Sigmoid colon (tissue), 7 donors: ENCODE measurements at places on chromosomes 1 and 21. TPM values are rescaled to one million over a fixed set of nuclear protein-coding genes. Genes with fewer than 3 reads are reported as not detected.
A peak's percentile ranks its signal among the peaks of the same experiment; 100 is the strongest.

The ID3 gene
- total RNA-seq = 72.1 TPM

The LY9 gene
- under 0.01 TPM for total RNA-seq

The SERINC2 gene
- total RNA-seq = 0.55 TPM

The WDR64 gene
- not detected for total RNA-seq

GRCh38 chr1:61501971-61502916 is 222.7 kb downstream of the TM2D1 start:
- H3K4me1 ChIP-seq = no peaks in the 10 kb centered on the region
- no peak overlapping the region for H3K27ac ChIP-seq
- DNase-seq = no peak
- H3K27me3 ChIP-seq = no peaks in the 10 kb centered on the region
- H3K4me3 ChIP-seq = no peak overlapping the region

- no peak for DNase-seq
- peaks cover 5% of the 10 kb centered on the region for H3K4me1 ChIP-seq
- no peaks in the 10 kb centered on the region for H3K27me3 ChIP-seq
- H3K36me3 ChIP-seq = no peaks in the 10 kb centered on the region
- H3K27ac ChIP-seq = no peak overlapping the region
These were observed 67.8 kb upstream of the SMYD2 start for GRCh38 chr1:214213136-214213535.

DNA sequence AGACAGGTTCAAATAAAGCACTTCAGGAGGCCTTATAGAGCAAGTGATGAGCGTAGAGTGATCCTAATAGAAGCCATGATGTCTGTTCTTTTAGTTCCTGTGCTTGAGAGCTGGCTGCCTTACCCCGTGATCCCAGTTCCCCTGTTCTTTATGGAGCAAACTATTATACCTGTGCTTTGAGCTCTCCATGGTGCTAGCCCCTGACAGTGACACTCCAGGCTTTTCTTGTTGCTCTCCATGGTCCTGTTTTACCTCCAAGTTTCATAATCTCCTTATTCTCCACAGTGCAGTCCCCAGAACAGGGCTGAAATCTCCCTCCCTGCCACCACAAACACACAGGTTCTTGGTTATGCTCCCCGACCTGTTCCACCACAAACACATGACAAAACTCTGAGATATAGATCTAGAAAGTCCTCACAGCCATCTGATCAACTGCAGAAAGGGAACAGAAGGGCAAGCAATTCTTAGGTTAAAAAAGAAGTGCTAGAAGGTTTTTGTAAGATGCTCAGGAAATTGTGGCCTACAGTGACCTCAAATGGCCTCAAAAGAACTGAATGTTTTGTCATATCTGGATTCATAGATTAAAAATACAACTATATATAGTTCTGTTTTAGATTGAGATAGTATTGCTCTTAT is 6.0 kb downstream of the CADM3 start:
- peaks cover 8% of the 10 kb centered on the region for H3K27me3 ChIP-seq
- H3K36me3 ChIP-seq = no peaks in the 10 kb centered on the region
- no peak overlapping the region for H3K4me3 ChIP-seq

DNA sequence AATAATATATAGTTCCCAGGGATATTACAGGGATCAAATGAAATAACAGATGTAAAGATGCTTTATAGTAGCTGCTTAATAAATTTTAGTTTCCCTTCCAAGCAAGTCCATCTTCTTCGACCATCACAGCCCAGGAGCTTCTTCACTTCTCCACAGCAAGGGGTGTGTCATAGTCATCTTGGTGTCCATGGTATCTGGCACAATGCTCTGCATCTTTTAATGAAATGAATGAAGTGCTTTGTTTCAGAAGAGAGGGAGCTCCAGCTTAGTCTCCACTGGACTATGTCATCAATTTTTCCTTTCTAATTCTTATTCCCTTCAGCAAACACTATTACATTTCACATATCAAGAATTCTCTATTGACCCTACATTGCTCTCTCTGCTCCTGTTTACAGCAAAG is 4.9 kb upstream of the MACF1 start:
- no peak overlapping the region for H3K4me3 ChIP-seq
- no peaks in the 10 kb centered on the region for H3K27me3 ChIP-seq
- peaks cover 68% of the 10 kb centered on the region for H3K4me1 ChIP-seq
- DNase-seq = no peak

DNA sequence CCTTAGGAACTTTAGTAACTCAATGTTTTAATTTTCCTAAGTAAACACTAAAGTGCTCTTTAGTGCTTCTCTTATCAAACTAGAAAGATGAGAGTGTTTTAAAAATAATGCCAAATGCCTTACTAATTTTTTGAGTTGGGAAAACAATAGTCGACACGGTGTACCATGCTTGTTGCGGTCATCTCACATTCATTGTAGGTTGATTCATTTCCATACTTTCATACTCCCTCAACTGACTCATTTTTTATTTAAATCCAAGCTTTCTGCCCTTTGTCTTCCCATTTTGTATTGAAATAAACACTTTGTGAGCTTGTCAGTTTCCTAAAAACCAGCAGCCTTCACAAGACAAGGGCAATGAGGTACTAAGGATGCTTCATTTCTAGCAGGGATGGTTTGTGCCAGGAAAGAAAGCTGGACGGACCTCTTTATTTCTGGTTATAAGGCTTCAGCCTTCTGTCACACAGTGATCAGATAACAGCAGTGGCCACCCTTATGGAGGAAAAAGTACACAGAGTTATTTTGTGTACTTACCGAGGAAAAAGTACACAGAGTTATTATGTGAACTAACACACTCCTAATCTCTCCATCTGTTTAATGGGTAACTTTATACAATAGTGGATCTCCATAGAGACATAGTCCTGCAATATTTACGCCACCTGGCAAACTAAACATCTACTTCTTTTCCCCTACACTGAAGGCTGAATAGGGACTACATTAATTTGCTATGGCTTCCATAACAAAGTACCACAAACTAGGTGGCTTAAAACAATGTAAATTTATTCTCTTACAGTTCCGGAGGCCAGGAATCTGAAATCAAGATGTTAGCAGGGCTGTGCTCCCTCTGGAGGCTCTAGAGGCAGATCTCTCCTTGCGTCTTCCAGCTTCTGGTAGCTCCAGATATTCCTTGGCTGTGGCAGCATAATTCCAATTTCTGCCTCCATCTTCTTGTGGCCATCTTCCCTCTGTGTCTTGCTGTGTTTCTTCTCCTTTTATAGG is 13.0 kb upstream of the CCDC190 start:
- no peak overlapping the region for H3K27ac ChIP-seq
- no peak overlapping the region for H3K4me3 ChIP-seq
- H3K36me3 ChIP-seq = no peaks in the 10 kb centered on the region
- no peaks in the 10 kb centered on the region for H3K27me3 ChIP-seq

DNA sequence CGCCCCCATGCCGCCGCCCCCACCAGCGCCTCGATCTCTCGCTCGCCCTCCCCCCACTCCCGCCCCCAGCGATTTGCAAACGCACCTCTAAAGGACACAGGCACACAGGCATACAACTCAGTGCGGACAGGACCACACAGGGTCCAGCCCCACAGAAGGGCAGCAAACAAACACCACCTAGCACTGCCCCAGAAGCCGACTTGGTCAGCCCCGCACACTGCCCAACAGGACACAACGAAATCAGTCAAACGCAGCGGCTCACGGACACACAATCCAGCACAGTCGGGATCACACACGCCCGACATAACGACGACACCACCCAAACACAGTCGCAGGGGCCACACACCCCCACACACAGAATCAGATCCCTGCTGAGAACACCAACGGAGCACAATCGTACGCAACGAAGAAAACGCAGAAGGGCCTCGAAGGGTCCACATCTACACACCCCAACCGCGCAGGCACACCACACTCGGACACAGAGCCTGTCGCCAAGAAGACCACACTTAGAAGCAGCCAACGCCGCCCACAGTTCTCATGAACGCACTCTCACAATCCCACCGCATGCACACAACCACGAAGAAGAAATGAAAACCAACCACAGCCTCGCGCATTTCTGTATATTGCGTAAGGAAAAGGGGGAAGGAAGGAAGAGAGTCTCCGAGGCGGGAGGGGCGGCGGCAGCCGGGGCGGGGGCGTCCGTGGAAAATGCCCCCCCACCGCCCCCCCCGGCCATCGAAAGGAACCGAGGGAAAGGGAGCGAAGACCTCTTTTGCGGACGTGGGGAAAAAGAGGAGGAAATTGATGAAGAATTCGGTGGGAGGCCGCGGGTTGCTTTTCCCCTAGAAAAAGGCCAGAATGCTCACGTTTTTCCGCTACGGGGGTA is 481 bp downstream of the TAL1 start:
- DNase-seq = no peak
- H3K4me3 ChIP-seq = peak overlapping the region; percentile 36
- peaks cover 24% of the 10 kb centered on the region for H3K4me1 ChIP-seq
- peak overlapping the region; percentile 34 for H3K27ac ChIP-seq

DNA sequence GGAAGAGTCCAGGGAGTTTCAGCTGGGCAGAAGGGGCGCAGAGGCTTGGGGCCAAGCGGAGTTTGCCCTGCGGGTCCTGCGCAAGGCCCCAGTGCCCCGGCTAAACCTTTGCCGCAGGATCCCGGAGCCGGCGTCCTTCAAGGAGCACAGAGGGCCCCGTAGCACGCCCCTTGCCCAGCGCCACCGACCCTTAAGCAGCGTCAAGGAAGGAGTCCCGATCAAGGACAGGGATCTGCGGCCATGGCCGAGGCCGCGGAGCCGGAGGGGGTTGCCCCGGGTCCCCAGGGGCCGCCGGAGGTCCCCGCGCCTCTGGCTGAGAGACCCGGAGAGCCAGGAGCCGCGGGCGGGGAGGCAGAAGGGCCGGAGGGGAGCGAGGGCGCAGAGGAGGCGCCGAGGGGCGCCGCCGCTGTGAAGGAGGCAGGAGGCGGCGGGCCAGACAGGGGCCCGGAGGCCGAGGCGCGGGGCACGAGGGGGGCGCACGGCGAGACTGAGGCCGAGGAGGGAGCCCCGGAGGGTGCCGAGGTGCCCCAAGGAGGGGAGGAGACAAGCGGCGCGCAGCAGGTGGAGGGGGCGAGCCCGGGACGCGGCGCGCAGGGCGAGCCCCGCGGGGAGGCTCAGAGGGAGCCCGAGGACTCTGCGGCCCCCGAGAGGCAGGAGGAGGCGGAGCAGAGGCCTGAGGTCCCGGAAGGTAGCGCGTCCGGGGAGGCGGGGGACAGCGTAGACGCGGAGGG is 520 bp downstream of the CLIC6 start:
- H3K4me3 ChIP-seq = peak overlapping the region; percentile 47
- H3K27ac ChIP-seq = no peak overlapping the region
- H3K36me3 ChIP-seq = no peaks in the 10 kb centered on the region
- peaks cover 46% of the 10 kb centered on the region for H3K27me3 ChIP-seq
- H3K4me1 ChIP-seq = peaks cover 19% of the 10 kb centered on the region

- no peak overlapping the region for H3K4me3 ChIP-seq
- H3K4me1 ChIP-seq = no peaks in the 10 kb centered on the region
- no peak overlapping the region for H3K27ac ChIP-seq
- H3K27me3 ChIP-seq = no peaks in the 10 kb centered on the region
- H3K36me3 ChIP-seq = no peaks in the 10 kb centered on the region
These were observed 144.2 kb downstream of the KCNK2 start for GRCh38 chr1:215226757-215227156.

GRCh38 chr21:38849776-38850175 is 44.0 kb downstream of the ETS2 start:
- H3K27ac ChIP-seq = no peak overlapping the region
- peaks cover 16% of the 10 kb centered on the region for H3K4me1 ChIP-seq
- DNase-seq = no peak
- no peaks in the 10 kb centered on the region for H3K36me3 ChIP-seq
